Omental fat pad (tissue), 4 donors: ENCODE measurements at places on chromosomes 4 and X. TPM values are rescaled to one million over a fixed set of nuclear protein-coding genes. Genes with fewer than 3 reads are reported as not detected.

- no peak for DNase-seq
Measured at GRCh38 chrX:11215191-11215921, 77.9 kb upstream of the AMELX start.

GRCh38 chrX:36534900-36535299 lies 473.3 kb upstream of the FAM47C start:
- DNase-seq: no peak

DNA sequence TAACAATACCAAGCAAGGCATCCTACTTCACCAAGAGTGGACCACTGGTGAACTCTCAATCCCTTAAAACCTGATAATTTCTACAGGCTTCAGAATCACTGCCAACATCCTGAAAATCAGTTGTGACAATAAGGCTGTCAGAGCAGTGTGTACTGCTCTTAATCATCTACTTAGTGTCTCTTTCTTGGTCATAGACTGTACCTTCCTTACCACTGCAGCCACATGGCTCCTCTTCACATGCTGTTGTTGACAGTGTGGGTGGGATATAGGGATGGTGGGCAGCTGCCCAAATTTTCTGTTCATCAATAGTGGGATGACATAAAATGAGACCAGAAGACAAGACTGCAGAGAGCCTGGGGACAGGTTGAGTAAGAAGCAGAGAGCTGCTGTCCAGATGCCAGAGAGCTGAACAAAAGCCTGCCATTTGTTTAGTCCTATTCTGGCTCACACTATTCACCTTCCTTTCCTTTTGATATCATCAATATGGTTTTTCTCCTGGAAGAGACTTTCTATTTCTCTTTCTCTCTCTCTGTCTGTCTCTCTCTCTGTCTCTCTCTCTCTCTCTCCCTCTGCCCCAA lies 178.9 kb downstream of the MGST2 start:
- DNase-seq: no peak

GRCh38 chrX:77900688-77901087 lies 1.4 kb downstream of the COX7B start:
- no peak for DNase-seq

DNA sequence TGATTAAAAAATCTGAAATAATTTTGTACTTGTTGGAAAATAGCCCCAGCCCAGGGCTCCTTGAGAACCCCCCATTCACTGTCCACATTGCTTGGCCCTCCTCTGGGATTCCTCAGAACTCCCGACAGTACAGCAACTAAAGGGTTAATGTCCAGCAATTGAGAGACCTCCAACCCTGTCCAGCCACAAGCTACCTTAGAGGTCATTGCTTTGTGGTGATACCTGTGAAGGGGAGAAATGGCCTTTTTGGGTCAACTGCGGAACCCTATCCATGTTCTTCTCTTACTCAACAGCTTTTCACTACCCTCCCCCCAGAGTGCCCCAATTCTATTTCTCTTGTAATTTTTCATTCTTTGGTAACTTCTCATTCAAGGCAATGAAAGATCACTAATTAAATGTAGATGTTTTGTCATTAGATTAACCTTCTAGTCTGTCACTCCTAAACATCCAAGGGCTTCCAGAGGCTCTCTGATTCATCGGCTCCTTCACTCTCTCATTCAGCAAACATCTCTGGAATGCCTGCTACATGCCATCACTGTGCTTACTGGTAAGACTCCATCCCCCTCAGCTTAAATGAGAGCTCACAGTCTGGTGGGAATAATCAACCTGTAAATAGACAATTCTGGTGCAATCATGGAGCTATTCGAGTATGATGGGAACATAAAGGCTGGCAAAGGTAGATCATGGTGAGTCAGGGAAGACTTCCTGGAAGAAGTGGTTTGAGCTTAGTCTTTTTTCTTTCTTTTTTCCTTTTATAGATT lies 241.4 kb upstream of the PGRMC2 start:
- no peak for DNase-seq

GRCh38 chr4:57865264-57865663 lies 755.1 kb upstream of the IGFBP7 start:
- no peak for DNase-seq

DNA sequence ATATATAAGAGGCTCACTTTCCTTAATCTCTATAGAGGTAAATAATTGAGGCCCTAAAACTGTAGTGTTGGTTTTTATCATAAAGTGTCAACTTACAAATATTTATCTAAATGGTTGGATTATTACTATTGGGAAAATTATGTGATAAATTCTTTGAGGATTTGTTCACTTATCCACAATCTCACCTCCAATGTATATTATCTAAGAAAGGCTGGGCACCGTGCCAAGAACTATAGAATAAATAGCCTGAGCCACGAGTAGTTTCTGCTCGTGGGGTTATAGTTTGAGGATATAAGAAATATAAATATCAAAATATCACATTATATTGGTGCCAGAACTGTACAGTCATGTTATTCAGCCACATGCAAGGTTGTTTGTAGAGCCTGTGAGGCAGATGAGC lies 177.9 kb downstream of the VEGFC start:
- DNase-seq: no peak

DNA sequence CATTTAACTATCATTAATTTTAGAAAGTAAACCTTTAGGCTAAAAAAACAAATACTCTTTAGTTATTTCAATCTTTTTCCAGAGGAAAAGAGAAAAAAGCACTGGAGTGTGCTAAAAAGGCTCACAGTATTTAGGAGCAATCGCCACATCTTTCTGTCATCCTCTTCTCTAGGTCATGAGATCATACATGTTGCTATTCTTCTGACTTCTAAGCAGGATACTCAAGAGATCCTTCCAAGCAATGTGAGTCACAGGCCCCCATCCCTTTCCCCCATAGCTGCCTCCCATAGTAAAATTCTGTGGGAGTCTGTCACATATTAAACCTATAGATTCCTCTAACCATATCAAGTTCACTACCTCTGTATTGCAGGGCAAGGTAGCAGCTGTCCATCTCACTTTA lies 7.7 kb downstream of the EDNRA start:
- no peak for DNase-seq

DNA sequence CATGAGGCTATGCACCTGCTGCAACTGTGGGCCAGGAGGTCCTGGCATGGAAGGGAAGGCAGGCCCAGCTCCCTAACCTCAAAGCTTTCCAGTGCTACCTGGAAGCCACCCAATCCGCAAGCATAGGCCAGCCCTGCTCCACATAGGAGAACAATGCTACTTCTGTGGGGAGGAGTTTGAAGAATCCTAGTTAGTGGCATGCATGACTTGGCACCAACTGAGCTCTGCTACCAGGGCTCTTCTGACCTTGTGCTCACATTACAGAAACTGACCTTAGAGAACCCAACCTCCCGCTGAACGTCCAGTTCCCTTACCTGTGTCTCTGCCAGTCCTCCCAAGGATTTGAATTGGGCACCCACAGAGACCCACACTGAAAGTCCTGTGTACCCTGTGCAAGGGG lies 58.8 kb downstream of the USP46 start:
- DNase-seq: no peak

- no peak for DNase-seq
Measured at GRCh38 chr4:5656415-5656814, 51.9 kb downstream of the EVC2 start.

- DNase-seq: no peak
Measured at GRCh38 chrX:9988762-9989161, 21.6 kb downstream of the CLDN34 start.

GRCh38 chr4:30744957-30745640 lies 24.9 kb downstream of the PCDH7 start:
- no peak for DNase-seq

DNA sequence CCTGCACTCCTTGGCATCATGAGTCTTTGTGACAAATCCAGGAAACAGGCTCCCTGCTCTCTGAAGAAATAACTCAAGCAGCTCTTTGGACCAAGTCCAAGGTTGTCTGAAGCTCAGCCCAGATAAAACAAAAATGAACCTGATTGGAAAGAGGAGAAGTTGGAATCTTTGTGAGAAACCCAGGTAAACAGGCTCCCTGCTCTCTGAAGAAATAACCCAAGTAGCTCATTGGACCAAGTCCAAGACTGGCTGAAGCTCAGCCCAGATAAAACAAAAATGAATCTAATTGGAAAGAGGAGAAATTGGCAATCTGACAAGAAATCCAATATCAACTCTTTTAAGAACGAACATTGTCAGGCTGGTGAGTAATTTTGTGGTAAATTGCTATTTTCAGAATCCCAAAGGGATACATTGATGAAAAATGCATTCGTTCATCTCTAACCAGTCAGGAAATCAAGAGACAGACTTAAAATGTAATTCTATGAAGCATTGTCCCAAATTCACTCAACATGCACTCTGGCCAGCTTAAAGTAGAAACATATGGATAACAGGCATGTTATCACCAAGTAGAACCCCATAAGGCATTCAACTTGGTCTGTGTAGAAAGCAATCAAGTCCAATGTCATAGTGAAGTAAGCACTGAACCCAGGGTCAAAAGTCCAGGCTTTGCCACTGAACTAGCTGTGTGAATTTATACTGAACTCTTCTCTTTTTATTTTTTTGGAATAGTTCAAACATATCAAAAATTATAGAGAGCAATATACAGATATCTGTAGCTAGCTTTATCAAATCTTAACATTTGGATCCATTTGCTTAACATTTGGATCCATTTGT lies 16.8 kb upstream of the NFXL1 start:
- DNase-seq: no peak

DNA sequence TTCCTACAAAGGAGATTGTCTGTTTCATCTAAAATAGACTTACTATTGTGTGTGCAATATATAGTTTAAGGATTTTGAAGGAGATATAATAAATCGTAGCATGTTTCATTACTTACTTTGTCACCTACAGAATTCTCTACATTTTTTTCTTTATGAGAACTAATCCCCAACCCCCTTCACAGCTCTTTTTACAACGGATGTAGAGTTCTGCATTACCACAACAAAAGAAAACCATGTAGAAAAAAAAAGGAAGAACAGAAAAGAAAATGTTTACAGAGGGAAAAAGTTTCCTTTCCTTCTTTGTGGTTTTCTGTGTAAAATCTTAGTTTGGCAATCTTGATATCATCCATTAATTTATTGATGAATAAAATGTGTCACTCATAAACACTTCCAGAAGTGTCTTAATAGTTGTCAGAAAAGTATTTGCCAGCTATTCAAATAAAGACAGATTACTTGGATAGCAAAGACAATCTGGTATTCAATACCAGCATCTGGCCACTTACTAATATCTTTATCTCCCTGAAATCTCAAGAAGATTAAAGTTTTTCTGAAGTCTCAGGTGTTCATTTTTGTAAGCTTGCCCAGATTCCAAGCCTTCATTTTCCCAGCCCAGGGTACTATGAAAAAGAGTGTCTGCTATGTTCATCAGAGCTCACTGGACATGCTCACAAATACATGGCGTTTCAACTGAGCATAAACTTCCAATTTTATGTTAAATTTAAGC lies 806.8 kb downstream of the PCDH19 start:
- no peak for DNase-seq

- DNase-seq: no peak
Measured at GRCh38 chr4:152957437-152958171, 21.5 kb downstream of the FHDC1 start.

- DNase-seq: no peak
Measured at GRCh38 chrX:9370893-9371292, 94.0 kb upstream of the TBL1X start.

GRCh38 chr4:88999392-88999930 lies 57.5 kb downstream of the FAM13A start:
- DNase-seq: no peak

GRCh38 chr4:28226962-28227361 lies 1366.3 kb downstream of the STIM2 start:
- DNase-seq: no peak

GRCh38 chr4:62093735-62094134 lies 893.6 kb downstream of the ADGRL3 start:
- DNase-seq: no peak

GRCh38 chr4:129326571-129327460 lies 230.9 kb downstream of the C4orf33 start:
- no peak for DNase-seq

DNA sequence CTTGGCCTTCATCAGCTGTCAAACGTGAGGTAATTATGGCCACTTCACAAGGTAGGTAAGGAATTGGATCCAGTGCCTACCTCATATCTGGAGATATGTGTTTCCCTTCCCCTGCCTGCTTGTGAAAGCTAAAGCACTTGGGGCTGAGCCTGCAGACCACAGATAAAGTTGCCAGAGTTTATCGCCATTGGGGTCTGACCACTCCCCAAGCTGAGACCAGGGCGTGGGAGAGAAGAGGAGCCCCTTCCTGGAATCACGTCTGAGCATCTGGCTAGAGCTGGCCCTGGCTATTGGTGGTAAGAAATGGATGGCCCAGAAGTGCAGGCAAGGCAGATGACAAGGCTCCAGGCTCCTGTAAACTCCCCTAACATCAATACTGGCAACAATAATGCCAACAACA lies 2.7 kb downstream of the ALAS2 start:
- DNase-seq: no peak

DNA sequence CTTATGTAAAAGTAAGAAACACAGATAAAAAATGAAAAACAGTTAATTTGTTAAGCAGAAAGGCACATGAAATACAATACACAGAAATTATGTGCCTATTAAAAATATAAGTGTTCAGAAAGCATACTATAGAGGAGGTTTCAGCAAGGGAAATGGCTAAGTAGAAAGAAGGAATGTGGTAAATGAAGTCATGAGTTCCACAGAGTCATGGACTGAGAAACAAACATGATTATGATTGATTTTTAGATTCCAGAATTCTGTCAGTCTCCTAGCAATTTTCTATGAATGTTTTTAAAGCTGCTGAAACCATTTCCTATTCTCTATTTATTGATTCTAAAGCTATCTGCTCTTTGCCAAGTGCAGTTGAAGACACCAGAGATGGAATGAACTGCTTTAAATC lies 1398.4 kb downstream of the ARAP2 start:
- DNase-seq: no peak

DNA sequence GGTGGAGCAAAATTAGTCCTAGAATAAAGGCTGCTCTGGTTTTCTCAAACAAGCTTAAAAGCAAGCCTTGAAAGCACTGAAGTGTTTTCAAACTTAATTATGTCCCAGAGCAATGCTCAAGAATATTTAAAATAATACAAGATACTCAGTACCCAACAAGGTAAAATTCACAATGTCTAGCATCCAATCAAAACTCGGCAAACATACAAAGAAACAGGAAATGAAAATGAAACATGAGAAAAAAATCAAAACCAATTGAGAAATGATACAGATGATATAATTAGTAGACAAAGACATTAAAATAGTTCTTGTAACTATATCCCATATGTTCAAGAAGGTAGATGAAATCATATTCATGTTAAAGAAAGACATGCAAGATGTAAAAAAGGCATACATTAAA lies 45.0 kb upstream of the MAML3 start:
- no peak for DNase-seq

PRKX gene
- total RNA-seq: 8.9 TPM

FDCSP gene
- total RNA-seq: not detected

NOX1 gene
- not detected for total RNA-seq

SYP gene
- total RNA-seq: 2.6 TPM

MAOA gene
- 234 TPM for total RNA-seq

ELMOD2 gene
- total RNA-seq: 18.6 TPM

IGFBP7 gene
- total RNA-seq: 660 TPM

EVC2 gene
- total RNA-seq: 4.8 TPM

TENM3 gene
- 46.2 TPM for total RNA-seq

KLKB1 gene
- 0.47 TPM for total RNA-seq

SMIM10 gene
- 3.5 TPM for total RNA-seq

CITED1 gene
- not detected for total RNA-seq

USO1 gene
- total RNA-seq: 68.4 TPM

CPLX1 gene
- total RNA-seq: 1.1 TPM

CT83 gene
- total RNA-seq: not detected
